ENCODE measurements at places on chromosomes 3 and 15.

GRCh38 chr15:99605490-99605931 is 39.7 kb downstream of the MEF2A start:
- DNase-seq = no peak

DNA sequence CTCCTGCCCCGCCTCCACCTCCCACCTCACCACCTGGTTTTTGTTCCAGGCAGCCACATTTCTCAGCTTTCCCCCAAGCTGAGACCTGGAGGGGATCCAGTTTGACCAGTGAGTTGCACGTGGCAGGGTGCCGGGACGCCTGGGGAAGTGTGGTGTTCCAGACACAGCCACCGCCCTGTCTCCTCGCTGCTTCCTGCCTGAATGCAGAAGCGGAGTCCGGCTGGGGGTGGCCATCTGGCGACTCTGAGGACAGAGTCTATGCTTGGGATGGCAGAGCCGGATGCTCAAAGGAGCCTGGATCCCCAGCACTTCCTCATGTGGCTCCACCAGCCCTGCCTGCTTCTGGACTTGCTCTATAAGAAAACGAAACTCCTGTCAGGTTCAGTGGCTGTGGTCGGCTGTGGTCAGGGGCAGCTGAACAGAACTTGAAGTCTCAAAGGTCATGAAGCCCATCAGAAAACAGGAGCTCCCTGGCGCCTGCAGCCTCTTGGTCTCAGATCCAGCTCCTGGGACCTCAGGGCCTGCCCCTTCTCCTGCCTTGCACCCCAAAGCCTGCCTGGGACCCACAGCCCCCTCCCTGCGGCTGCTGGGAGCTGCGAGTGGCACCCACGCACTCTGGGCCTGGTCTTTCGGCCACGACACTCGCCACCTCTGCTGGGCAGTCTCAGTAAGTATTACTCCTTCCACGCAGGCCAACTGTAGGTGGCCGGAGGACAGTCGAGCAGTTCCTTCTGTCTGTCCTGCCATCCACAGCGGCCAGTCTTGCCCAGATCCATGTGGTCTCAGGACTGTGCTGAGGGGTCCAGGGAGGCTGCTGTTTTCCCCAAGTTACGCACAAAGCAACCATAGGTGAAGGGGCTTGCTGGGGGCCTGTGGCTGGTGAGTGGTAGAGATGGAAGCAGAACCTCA is 112.8 kb upstream of the MEF2A start:
- DNase-seq = no peak

DNA sequence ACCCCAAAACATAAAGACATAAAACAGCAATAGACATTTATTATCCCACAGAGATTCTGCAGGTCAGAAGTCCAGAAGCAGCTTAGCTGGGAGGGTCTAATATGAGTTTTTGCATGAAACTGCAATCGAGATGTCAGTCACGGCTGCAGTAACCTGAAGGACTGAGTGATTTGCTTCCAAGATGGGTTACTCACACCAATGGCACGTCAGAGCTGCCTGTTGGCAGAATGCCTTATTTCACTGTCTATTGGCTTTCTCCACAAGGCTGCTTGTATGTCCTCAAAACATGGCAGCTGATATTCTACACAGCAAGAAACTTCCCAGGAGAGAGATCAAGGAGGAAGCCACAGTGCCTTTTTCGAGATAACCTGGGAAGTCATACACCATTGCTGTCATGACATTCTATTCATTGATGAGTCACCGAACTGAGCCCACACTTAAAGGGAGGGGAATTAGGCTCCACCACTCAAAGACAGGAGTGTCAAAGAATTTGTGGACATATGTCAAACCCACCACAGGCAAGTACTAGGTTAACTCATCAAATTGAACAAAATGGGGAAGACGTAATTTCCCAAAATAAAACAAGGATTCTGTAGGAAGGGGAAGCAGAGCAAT is 122.2 kb downstream of the SYNPR start:
- no peak for DNase-seq

DNA sequence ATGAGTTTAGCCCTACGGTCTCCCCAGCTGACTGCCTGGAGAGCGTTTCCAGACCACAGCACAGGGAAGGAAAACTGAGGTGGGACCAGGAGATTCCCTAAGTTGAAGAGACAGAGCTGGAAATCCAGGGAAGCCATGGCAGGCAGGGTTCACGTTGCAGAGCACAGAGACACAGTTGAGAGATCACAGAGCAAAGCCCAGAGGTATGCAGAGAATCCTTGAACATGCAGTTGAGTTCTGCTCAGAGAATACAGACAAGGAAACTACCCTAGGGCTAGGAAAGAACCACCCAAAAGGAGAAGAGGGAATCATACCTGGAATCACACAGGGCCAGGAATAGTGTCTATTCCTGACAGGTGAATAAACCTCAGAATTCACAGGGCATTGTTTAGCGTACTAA is 14.3 kb downstream of the SLC28A1 start:
- DNase-seq = no peak

DNA sequence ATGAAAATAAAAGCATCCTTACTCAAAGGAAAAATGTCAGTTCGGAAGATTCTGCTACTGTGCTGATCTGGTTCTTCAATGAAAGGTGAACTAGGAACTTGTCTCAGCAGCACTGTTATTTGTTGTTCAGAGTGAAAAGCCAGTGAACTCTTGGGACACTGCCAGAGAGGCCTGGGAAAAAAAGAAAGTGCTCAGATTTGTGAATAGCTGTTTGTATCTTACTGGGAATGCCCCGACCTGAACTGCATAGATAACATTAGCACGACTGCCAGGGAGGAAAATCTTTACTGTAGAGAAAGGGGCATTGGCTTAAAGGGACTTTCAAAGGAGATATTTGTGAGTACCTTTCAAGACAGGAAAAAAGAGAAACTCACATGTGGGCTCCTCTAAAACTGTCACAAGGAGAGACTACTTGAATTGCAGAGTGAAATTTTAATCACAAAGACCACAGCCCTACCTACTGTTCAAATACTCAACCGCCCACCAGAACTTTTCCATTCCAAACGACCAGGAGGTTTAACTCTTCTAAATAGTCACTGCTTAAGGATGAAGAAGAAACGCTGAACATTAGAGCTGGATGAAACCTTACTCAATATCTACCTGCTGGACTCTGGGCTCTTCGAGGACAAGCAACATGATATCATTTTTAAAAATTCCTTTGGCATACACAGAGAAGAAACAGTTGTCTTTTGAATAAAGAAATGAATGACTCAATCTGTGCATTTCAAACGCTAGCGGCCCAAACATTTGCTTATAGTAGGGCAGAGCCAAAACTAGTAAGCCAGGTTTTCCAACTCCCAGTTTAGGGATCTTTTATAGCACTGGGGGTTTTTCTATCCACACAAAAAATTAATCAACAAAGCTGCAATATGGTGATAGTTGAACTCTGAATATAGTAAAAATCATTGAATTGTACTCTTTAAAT is 13.4 kb downstream of the TAMM41 start:
- no peak for DNase-seq

- no peak for DNase-seq
These were observed 38.7 kb downstream of the ZBTB38 start for GRCh38 chr3:141407047-141407446.

DNA sequence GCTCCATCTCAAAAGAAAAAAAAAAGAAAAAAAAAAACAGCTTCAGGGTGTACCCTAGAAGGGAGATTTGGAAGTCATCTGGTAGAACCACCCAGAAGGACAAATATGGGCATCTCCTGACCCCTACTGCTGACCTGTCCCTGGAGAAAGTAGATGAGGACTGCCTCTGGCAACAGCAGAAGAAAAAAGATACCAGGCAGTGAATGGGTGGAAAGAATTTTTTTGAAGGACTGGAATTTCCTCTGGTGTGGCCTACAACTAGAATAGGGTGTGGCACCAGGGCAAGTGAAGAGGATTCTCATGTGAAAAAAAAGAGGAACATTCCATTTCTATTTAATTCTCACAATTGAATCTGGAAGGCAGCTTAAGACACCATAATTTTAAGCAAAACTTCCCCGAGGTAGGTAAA is 3.1 kb downstream of the ANXA2 start:
- DNase-seq = no peak

GRCh38 chr15:48989170-48989569 is 25.5 kb upstream of the SHC4 start:
- DNase-seq = no peak

- DNase-seq = no peak
These were observed 75.9 kb downstream of the TMEM108 start for GRCh38 chr3:133113927-133114597.

GRCh38 chr3:65713016-65713415 is 325.7 kb downstream of the MAGI1 start:
- no peak for DNase-seq

DNA sequence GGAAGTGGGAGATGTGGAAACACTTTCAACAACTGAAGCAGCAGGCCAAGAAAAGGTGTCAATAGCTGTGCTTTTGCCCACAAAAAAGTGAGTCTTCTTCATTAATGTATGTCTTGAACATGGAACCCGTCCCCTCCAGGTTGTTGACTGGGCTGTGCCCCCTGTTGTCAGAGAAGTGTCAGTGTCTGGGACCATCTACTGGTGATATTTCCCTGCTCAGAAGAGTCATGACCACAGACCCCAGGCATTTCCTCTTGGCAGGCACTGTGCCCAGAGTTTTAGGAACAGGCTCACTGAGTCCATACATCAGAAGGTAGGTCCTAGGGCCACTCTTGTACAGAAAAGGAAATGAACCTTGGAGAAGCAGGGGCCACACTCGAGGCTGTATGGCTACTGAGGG is 54.8 kb upstream of the LARS2 start:
- no peak for DNase-seq

DNA sequence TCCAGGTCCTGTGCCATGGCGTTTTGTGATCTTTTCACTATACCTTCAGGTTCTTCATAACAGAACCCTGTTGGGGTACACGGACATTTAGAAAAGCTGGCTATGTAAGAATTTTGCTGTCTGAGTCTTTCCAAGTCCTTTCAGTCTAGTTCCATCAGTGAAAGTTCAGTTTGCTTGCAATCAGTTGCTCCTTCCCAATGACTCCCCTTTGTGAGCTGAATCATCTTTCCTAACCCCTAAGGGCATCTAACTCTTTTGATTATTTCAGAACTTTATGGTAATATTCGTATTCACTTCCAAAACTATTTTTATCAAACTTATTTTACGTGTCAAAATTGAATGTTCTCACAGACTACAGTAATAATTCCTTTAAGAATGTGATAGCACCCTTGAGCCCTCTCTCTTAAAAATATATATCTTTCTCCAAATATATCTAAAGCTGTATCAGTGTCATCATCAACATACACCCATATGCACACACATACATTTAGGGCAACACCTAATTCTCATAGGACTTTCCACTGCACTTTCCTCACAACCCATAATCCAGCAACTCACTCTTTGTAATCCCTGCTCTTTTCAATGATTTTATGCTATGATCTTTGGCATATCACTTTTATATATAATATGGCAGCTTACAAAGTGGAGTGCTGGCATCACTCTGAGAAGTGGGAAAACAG is 263.7 kb downstream of the GBE1 start:
- DNase-seq = no peak

- DNase-seq = no peak
These were observed 17.5 kb downstream of the SLC12A8 start for GRCh38 chr3:125194849-125195601.

DNA sequence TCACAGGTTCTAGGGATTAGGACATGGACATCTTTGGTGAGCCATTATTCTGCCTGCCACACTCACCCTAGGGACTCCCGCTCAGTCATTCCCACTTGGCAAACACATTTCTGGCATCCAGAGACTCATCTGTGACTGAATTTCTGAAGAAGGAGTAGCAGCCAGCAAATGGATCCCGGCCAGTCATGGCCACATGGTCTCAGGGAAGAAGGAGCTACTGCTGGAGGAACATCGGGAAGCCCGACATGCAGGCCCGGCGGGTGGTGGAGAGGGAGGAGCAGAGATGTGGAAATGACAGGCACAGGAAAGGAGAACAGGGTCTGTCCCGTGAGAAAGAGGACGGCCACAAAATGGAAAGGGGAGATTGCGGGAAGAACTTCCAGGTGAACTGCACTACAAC is 65.4 kb downstream of the SEMA5B start:
- DNase-seq = no peak

- no peak for DNase-seq
These were observed 1.3 kb upstream of the KLHL40 start for GRCh38 chr3:42683875-42684598.

DNA sequence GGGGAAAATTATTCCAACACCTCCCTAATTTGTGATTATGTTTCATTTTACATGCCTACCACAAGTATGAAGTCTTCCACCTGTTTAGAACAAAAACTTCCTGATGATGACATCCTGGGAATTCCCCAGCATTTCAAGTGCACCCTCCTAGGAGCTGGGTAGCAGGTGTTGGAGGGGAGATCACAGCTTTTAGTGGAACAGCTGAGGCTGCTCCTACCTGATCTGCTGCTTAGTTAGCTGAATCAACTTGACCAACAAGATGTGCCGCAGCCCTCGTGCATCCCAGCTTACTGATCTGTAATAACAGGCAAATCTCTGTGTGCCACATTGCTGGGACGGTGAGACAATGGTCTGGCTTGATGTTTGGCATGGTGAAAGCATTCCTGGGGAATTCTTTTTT is 29.7 kb downstream of the TRAK1 start:
- DNase-seq = no peak

DNA sequence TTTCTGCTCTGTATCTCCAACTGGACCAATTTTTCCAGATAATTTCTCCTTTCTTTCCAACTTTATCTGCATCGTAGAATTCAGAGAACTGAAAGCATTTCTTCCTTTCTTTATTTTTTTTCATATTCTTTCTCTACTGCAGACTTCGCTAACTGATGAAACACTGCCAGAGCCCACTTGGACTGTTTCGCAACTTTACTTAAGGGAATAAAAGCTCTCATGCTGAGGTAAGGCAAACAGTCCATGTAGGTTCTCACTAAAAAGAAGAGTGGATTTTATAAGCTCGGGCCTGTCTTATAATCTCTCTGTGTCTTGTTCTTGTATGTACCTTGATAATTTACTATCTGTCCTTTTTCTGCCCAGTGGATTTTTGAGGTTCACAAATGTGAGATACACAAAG is 163.5 kb downstream of the CNTN4 start:
- no peak for DNase-seq

GRCh38 chr3:36663666-36664291 is 100.6 kb downstream of the DCLK3 start:
- DNase-seq = no peak

DNA sequence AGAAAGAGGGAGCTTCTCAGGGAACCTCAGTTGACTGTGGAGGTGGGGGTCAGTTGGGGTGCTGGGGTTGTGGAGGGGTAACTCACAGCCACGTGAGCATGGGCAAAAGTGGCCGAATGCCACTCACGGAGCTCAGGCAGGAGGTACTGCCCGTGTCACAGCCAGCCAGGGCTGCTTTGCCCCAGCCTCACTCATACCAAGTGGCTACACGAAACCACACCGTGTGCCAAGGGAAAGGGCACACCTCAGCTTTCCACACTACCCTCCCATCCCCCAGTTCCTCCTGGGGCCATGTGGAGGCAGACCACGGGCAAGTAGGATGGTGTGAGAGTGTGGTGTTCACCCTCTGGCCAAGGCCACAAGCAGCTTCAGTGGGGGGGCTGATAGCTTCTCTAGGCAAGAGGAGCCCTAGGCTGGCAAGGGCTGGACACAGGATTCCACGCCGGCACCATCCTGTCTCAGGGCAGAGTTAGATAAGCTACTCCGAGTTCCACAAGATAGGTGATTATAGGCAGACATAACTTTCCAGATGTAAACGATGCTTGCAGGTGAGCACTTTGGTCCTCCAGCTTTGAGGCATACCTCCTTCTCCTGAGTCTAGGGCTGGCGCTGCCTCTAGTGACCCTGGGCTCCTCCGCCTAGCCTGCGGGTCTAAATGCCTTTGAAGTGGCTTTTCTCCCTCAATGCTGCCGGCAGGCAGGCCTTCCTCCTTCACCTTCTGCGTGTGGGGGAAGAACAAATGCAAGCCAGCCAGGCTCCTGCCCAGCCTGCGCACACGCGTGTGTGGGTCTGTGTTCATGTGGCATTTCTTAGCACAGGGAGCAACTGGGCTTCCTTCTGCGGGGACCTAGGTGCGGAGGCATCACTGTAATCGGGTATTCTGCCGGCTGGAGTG is 25.0 kb downstream of the RGMA start:
- no peak for DNase-seq
